ENCODE measurements at places on chromosomes 3 and 15.

GRCh38 chr3:41301548-41301947 lies 102.2 kb downstream of the CTNNB1 start:
- no peak for DNase-seq

GRCh38 chr3:12947504-12948369 lies 106.4 kb upstream of the RPL32 start:
- no peak for DNase-seq

DNA sequence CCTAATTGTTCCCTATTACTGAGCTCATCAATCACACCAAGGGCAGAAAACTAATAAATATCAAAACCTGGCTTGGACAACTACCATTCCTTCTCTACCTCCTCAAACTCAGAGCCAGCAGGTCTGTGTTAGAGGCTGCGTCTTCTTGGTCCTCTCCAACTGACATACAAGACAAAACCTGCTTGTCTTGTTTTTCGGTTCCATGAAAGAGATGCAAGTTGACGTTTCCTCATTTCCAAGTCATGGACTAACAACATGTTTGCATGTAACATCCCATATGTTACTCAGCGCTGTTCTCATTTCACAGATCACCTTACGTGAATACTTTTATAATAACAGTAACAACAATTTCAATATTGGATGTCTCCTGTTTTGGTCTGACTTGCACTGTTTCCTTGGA lies 110.9 kb downstream of the LMLN start:
- DNase-seq = no peak

DNA sequence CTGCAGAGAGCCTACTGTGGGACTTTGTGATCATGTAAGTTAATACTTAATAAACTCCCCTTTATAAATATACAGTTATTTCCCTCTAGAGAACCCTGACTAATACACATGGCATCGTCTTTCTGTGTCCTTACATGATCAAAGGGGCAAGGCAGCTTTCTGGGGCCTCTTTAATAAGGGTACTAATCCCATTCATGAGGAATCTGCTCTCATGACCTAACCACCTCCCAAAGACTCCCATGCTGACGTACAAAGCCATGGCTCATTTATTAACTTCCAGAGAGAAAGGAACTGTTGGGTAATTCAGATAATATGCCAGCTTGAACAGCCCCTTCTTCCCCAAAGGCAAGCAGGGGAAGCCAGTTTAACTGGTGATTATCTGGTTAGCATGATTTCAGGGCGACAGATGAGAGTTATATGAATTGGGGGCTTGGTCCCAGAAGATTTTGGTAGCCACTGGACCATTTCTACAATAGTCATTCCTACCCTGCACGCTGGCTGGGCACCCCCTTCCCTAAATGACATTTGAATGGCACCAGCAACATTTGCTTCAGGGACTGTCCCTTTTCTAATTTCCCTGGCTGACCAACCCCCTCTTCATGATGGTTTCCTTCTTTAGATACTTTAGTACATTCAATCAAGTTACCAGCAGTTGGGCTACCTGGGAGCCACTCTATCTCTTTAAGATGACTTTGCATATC lies 83.6 kb upstream of the C3orf80 start:
- DNase-seq = no peak

- DNase-seq = no peak
Observed at GRCh38 chr3:107775974-107776373, 253.2 kb downstream of the BBX start.

- DNase-seq = no peak
Observed at GRCh38 chr3:156718622-156719306, 44.4 kb downstream of the TIPARP start.

GRCh38 chr3:8968375-8968882 lies 5.2 kb upstream of the RAD18 start:
- DNase-seq = no peak

DNA sequence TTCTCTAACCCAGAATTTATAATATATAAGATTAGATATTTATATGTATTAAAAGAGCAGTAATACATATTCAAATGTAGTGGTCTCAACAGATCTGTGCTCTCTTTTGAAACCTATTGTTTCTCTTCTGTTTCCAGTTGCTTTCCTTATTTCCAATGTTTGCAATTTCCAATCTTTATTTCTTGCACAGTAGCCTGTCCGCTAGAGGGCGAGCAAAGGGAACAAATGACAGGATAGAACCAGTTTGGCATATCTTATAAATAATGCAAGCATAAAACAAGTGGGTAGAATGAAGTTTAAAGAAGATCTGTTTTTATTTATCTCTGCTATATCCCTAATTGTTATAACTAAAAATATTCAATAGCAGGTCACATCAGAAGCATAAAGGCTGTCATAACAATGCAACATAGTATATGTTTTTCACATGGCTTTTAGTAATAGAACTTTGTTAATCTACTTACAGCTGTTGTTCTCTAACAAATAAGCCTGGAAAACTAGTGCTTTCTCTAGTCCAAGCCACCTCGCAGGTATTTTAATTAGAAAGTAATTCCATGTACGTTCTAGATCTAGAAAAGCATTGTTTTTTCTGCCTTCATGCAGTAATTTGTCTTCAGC lies 15.1 kb upstream of the TCAIM start:
- peak; percentile 54 for DNase-seq

DNA sequence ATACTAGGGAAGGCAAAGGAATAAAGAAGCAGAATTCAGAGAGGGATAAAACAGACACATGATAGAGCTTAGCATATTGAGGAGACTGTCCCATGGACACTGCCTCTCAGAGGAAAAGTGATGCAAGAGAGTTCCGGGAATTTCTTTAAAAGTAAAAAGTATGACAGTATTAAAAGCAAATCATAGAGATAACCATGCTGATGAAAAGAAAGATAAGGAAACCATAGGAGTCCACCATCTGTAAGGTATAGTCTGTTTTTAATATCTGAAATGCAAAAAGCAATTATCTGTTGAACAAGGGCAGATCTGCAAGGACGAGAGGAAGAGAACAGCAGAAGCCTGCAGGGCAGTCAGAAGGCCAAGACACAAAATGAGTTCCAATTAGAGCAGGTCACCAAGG lies 495.9 kb upstream of the GOLIM4 start:
- DNase-seq = no peak

DNA sequence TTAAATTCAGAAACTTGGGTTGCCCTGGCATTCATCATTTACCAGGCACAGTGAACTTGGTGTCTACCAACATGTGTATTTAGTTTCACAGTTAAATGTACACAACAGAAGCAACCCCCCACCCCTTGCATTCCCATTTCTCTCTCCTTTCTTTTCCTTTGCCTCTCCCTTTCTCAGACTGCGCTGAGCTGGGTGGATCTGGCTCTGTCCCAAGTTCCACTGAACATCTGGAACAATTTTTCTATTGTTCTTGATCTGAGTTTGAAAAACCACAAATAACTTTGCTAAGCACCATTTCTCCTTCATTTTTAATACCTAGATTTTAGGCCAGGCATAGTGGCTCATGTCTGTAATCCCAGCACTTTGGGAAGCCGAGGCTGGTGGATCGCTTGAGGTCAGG lies 242.2 kb downstream of the ABHD5 start:
- no peak for DNase-seq

DNA sequence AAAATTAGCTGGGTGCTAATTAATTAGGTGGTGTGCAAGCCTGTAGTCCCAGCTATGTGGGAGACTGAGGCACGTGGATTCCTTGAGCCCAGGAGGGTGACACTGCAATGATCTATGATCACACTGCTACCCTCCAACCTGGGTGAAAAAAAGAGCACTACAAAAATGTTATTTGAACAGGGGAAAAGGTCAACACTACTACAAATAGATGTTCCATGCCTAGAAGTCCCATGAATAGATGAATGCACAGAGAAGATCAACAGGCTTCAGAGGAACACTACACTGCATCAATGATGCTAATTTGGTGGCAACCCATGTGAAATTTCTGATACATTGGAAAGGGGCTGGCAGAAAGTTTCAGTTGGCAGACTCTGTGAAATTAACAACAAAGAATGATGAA lies 105.4 kb upstream of the FHIT start:
- no peak for DNase-seq

DNA sequence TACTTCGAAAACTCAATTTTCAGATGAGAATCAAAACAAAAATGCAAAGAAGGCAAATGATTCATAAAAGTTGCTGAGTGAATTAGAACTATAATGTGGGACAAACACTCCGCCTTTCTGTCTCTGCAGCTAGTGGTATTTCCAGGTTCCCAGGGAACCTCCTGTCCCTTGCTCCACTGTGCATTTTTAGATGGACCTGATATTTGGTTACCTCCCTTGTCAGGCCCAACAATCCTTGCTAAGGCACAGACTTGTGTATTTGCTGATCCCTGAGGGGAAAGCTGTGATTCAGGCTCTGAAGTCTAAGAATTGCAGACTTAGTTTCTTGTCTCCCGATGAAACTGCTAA lies 162.7 kb downstream of the LPP start:
- DNase-seq = no peak

Data from CD4-positive, alpha-beta T cell treated with Interleukin-17A for 1 hour (primary cell).